Daoy (cell line): ENCODE measurements at places on chromosomes 4 and X. TPM values are rescaled to one million over a fixed set of nuclear protein-coding genes. Genes with fewer than 3 reads are reported as not detected.

Gene LPAR4
- total RNA-seq, result not detected in 2 replicates

Gene FAM50A
- total RNA-seq, result 32.8 and 44.2 TPM in 2 replicates

Gene ATOH1
- not detected in 2 replicates for total RNA-seq

Gene RAB33A
- 0.11 TPM in 1 of 2 replicates, not detected in the other for total RNA-seq

Gene SMIM14
- total RNA-seq, result 25.3 and 30.1 TPM in 2 replicates

Gene CHRDL1
- total RNA-seq, result 0.27 and 1.5 TPM in 2 replicates

Gene CENPI
- 33.7 and 43.6 TPM in 2 replicates for total RNA-seq

Gene USP17L28
- total RNA-seq, result not detected in 2 replicates

Gene FRMPD3
- 0.11 and 0.15 TPM in 2 replicates for total RNA-seq

Gene HOPX
- total RNA-seq, result not detected in 2 replicates

Gene TBCK
- total RNA-seq, result 7.3 and 7.8 TPM in 2 replicates

Gene ERAS
- total RNA-seq, result not detected in 2 replicates
